T-helper 17 cell (primary cell): ENCODE measurements at places on chromosomes 3 and 15. TPM values are rescaled to one million over a fixed set of nuclear protein-coding genes. Genes with fewer than 3 reads are reported as not detected.

DNA sequence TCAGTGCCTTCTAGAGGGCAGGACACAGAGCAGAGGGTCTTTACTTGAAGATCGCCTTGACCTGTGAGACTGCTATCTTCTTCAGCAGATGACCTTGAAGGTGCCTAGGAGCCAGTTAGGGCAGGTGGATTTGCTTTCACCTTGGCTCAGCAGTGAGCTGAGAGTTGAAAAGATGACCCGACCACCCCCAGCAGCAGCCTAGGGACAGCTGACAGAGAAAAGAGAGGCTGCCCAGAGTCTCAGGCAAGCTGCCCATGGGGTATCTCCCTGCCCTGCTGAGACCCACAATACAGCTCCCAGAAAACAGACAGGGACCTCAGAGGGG lies 453 bp upstream of the LTF start:
- DNase-seq: no peak
- peaks cover 4% of the 10 kb centered on the region for H3K4me1 ChIP-seq
- H3K4me3 ChIP-seq: no peak overlapping the region
- peaks cover 6% of the 10 kb centered on the region for H3K36me3 ChIP-seq
- no peak overlapping the region for H3K27ac ChIP-seq

DNA sequence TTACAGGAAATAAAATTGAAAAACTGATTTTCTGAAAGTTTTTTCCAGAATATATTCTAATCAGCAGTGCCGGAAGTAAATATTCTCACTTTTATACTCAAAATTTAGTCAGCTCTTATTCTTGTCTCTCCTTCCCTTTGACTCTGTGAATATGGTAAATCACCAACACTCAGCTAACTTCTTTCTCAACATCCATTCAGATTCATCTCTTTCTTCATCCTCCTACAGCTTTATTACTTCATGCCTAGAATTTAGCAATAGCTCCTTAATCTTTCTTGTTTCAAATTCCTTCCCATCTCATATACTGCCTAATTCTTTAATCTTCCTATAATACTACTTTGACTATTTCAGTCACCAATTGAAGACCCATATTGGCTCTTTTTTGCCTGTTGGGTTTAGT lies 67.9 kb downstream of the FGF7 start:
- H3K4me3 ChIP-seq: no peak overlapping the region
- H3K36me3 ChIP-seq: no peaks in the 10 kb centered on the region

GRCh38 chr3:72382460-72382859 lies 465.8 kb downstream of the SHQ1 start:
- peaks cover 6% of the 10 kb centered on the region for H3K36me3 ChIP-seq
- H3K4me1 ChIP-seq: peaks cover 51% of the 10 kb centered on the region
- H3K27ac ChIP-seq: no peak overlapping the region
- no peak for DNase-seq

- H3K27me3 ChIP-seq: no peaks in the 10 kb centered on the region
- no peak overlapping the region for H3K27ac ChIP-seq
- peaks cover 4% of the 10 kb centered on the region for H3K4me1 ChIP-seq
- no peaks in the 10 kb centered on the region for H3K36me3 ChIP-seq
Observed at GRCh38 chr3:53259427-53260259, 3.8 kb upstream of the TKT start.

DNA sequence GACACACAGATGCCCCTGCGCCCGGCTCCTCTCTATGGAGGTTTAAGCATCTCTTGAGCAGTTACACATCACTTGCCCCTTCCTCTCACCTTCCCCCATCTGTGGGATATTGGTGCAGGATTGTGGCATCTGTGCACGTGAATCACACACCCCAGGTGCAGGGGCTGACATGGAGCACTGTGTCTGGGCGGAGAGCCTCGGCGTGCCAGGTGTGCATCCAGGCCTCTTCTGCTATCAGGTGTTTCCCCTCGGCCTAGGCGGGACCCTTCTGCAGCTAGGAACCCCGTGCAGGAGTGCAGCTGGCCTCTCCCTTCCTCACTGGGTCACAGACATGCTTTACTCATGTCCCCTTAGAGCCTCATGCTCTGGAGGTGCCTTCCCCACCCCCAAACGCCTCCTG lies 33.4 kb upstream of the MUC13 start:
- H3K27me3 ChIP-seq: no peaks in the 10 kb centered on the region
- no peak overlapping the region for H3K4me3 ChIP-seq
- no peak for DNase-seq
- H3K27ac ChIP-seq: no peak overlapping the region
- H3K36me3 ChIP-seq: peaks cover 5% of the 10 kb centered on the region

The RAB6B gene
- 1.8 TPM for total RNA-seq
